Esophagus squamous epithelium (tissue), 5 donors: ENCODE measurements at places on chromosomes 2 and 18. TPM values are rescaled to one million over a fixed set of nuclear protein-coding genes. Genes with fewer than 3 reads are reported as not detected.
A peak's percentile ranks its signal among the peaks of the same experiment; 100 is the strongest.

KIAA2012 gene
- total RNA-seq, result not detected

LOXHD1 gene
- total RNA-seq, result not detected

RAX gene
- not detected for total RNA-seq

TEKT4 gene
- not detected for total RNA-seq

DNA sequence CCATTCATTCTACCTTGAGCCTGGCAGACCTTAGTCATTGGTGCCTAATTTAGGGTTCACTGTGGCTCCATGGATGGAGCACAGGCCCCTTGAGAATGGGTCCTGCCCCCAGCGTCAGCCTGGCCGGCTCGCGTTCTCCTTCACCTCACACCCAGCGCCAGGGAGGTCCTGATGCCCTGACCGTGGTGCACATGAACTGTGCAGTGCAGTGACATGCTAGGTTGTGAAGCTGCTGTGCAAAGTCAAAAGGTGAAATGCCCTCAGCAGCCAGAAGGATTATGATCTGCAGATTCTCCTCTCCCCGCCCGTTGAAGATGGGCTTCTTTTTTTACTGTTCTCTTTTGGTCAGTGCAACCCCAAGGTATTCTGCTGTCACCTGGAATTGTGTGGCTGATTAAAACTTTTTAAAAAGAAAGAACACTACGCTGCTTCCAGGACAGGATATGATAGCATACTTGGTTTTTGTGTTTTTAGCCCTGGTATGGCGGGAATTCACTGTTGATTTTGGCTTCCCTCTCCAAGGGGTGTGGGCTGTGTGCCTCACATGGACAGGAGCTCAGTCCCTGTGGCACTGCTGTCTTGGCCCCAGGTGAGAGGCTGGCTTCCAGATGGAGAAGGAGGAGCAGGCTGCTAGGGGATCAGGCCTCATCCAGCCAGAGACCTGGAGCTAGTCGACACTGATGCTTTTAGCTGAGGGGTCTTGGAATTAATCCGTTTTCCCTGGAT, 49.4 kb upstream of the MCFD2 start:
- no peaks in the 10 kb centered on the region for H3K27me3 ChIP-seq
- DNase-seq, result no peak
- H3K4me1 ChIP-seq, result peaks cover 35% of the 10 kb centered on the region
- peak overlapping the region; percentile 83 for H3K27ac ChIP-seq

- DNase-seq, result no peak
- H3K27ac ChIP-seq, result no peak overlapping the region
- no peak overlapping the region for H3K4me3 ChIP-seq
- no peaks in the 10 kb centered on the region for H3K27me3 ChIP-seq
Observed at GRCh38 chr2:152343426-152343825, 8.5 kb downstream of the FMNL2 start.

GRCh38 chr2:211259831-211260476, 703.6 kb downstream of the CPS1 start:
- no peak overlapping the region for H3K27ac ChIP-seq
- no peaks in the 10 kb centered on the region for H3K27me3 ChIP-seq
- DNase-seq, result no peak
- H3K4me1 ChIP-seq, result no peaks in the 10 kb centered on the region
- no peak overlapping the region for H3K4me3 ChIP-seq
- H3K36me3 ChIP-seq, result no peaks in the 10 kb centered on the region

DNA sequence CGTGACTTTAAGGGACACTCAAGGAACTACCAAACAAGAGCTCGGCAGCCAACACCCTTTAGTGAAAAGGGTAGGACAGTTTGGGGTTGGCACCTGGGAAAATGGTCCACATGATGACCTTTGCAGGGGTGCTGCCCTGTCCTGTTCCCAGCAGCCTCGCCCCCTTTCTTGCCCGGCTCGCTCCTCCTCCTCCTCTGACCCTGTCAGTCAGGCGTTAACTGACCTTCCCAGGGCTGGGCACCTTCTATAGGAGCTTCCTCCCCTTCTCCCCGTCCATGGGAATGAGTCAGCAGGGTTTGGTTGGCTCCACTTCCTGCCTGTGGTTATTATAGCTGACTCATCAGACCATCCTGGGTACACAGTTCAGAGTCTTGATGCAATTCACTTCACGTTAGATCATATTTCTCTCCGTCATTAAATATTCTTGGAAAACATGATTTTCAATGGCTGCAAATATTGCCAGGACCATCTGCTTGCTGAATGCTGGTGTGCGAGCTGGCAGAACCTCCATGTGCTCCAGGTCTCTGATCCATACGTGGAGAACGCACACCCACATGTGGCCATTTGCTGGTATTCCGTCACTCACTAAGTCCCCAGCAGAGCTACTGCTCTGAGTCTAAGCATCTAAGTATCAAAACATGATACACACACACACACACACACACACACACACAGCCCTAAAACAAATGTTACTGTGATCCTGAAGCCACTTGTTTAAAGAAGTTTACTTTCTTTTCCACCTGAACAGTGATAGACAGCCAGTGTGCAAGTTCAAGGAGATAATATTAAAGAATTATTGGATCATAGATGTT, 185.0 kb downstream of the ANAPC1 start:
- no peak overlapping the region for H3K4me3 ChIP-seq
- H3K27me3 ChIP-seq, result no peaks in the 10 kb centered on the region
- H3K36me3 ChIP-seq, result no peaks in the 10 kb centered on the region
- H3K4me1 ChIP-seq, result peaks cover 72% of the 10 kb centered on the region
- peak overlapping the region; percentile 80 for H3K27ac ChIP-seq

- H3K36me3 ChIP-seq, result no peaks in the 10 kb centered on the region
- H3K4me1 ChIP-seq, result no peaks in the 10 kb centered on the region
- H3K27ac ChIP-seq, result no peak overlapping the region
Observed at GRCh38 chr18:27073404-27073830, 111.7 kb downstream of the CHST9 start.
